ENCODE measurements at places on chromosomes 16 and 17.

DNA sequence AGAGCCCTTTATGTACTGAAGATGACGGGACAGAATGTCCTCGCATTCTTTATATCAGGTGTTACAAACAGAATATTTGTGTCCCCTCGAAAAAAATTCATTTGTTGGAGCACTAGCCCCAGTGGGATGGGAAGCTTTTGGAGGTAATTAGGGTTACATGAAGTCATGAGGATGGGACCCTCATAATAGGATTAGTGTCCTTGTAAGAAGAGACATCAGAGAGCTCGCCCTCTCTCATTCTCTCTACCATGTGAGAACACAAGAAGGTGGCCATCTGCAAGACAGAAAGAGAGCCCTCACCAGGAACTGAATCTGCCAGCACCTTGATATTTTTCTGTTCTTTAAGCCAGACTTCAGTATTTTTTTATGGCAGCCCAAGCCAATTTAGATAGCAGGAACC, 72.4 kb downstream of the SLC39A11 start:
- DNase-seq: no peak

GRCh38 chr17:69018022-69018615, 42.6 kb downstream of the ABCA9 start:
- no peak for DNase-seq

DNA sequence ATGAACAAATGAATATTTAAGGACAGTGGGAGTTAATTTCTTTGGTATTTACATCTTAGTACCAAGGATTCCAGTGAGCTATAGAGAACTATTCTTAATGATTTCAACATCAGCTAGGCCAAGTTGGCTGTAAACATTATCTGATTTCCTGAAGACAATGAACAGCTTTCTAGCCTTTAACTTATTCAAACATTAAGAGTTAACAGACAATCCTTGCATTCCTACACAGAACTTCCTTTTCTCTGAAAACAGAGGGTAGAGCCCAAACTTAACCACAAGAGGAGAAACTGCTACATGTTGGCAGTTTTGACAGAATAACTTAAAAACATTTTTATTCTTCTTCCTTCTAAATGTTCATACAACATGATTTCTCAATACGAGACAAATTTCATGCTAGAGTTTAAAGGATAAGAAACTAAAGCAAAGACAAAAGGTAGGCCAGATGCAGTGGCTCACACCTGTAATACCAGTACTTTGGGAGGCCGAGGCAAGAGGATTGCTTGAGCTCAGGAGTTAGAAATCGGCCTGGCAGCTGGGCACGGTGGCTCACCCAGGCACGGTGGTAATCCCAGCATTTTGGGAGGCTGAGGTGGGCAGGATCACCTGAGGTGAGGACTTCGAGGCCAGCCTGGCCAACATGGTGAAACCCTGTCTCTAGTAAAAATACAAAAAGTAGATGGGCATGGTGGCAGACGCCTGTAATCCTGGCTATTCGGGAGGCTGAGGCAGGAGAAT, 4.4 kb downstream of the CRLF3 start:
- peak; percentile 32 for DNase-seq

- DNase-seq: no peak
Observed at GRCh38 chr17:51401279-51401678, 140.9 kb downstream of the UTP18 start.

- DNase-seq: no peak
Observed at GRCh38 chr17:69357701-69358100, 30.8 kb upstream of the ABCA5 start.

DNA sequence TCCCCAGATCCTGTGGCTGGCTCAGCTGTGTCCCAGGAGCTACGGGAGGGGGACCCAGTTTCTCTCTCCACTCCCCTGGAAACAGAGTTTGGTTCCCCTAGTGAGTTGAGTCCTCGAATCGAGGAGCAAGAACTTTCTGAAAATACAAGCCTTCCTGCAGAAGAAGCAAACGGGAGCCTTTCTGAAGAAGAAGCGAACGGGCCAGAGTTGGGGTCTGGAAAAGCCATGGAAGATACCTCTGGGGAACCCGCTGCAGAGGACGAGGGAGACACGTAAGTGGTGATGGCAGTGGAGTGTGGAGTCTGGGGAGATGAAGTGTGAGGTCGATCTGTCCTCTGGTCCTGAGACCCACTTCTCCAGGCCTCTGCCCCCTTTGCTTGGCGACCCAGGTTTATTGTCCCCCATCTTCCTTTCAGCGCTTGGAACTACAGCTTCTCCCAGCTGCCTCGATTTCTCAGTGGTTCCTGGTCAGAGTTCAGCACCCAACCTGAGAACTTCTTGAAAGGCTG, 585 bp downstream of the WRAP53 start:
- DNase-seq: no peak

DNA sequence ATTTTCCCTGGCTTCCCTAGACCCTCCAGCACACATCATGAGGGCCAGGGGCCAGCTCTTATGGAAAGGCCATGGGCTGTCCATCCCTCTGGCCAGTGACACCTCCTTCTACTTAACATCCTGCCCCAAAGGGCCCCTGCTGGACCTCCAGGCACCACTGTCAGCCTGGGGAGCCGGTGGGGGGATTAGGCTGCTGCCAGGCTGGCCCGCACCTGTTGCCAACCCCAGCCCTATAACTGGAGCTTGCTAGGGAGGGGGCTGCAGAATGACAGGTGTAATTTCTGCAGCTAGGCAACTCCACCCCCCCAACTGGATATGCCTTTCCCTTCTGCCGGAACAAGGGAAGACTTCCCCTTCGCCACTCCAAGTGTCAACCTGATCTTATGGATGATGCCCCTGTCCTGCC, 12.5 kb downstream of the RARA start:
- no peak for DNase-seq

DNA sequence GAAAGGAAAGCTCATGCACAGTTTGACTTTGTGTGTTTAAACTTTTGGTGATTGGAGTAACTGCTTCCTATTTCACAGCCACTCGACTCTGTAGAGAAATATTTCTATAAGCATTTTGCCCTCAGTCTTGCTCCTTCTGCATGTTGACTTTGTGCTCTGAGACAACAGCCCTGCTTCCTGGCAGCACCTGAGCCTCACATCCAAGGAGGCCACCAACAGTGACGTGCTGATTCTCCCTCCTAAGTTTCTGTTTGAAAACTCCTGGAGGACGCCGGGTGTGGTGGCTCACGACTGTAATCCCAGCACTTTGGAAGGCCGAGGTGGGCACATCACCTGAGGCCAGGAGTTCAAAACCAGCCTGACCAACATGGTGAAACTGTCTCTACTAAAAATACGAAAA, 23.9 kb upstream of the WSB1 start:
- DNase-seq: no peak

DNA sequence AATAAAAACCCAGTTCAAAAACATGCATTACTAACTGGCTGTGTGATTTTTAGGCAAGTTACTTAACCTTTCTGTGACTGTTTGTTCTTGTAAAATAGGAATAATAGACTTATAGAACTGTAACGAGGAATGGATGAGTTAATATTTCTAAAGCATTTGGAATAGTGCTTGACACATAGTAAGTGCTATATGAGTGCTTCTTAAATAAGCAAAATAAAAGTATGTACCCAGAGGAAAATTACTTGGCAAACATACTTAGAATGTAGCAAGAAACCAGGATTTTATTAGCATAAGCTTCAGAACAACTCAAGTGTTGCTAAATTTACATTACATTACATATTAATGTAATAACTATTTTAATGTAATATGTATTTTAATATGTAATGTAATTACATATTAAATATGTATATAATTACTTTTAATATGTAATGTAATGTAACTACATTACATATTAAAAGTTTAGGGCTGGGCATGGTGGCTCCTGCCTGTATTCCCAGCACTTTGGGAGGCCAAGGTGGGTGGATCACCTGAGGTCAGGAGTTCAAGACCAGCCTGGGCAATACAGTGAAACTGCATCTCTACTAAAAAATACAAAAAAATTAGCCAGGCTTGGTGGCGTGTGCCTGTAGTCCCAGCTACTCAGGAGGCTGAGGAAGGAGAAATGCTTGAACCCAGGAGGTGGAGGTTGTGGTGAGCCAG, 14.2 kb downstream of the NFAT5 start:
- DNase-seq: no peak

- no peak for DNase-seq
Observed at GRCh38 chr17:77848257-77848656, 110.2 kb upstream of the TNRC6C start.

DNA sequence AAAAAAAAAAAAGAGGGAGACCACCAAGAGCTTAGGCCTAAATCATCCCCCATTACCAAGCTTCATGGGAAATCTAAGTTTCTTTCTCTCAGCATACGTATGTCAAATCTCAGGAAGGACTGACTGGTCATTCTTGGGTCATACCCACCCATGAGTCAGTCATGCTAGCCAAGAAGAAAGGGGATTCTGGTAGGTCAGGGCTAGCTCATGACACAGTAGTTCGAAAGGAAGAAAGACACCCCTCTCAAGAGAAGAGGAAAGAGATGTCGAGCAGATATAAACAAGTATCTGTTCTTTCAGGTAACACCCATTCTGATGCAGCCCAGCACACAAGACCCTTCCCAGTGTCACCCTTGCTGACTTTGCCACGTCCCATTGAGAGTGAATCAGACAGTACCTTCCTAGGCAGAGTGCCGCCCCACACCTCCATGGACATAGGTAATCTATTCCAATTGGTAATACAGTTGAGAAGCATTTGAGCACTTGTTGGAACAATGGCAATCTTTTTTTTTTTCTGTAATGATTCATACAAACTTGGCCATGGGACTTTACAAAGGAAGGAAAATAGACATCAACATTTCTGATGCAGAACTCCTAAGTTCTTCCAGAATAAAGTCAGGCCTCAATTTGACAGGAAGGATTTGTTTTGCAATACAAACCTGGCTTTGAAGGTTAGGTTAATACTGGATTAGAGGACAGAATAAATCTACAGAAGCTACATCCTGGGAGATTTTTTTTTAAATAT, 38.2 kb downstream of the COPRS start:
- DNase-seq: no peak

DNA sequence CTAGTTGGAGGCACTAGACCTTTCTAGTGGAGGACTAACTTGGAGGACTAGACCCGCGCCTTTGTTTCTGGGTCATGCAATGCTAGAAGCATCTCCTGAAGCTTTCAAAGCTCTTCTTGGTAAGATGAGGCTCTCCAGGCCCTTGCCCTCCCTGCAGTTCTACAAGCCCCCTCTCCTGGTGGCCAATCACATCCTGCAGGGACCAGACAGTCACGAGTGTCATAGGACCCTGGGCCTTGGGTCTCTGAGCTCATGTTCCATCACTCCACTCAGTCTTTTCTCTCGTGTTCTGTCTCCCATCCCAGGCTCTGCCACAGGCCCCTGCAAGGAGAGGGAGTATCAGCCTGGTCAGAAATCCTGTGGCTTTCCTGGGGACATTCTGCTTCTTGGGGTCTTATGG, 119.6 kb downstream of the CYLD start:
- DNase-seq: no peak

DNA sequence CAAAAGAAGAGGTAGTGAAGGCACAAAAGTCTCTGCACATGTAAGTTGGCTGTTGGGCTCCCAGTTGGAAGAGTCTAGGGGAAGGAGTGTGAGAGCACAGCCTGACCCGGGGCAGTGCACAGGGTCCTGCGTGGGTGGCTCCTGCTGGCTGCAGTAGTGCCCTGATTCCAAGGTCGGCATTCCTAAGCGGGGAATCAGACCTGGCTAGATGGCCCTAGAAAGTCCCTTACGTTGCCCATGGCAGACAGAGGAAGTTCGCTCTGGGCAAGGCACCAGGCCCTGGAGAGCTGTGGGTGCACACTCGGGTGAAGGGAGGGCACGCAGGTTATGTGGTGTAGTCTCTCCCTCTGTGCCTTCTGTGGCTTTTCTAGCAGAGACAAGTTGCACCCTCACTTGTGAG, 22.8 kb upstream of the SLC5A11 start:
- no peak for DNase-seq

DNA sequence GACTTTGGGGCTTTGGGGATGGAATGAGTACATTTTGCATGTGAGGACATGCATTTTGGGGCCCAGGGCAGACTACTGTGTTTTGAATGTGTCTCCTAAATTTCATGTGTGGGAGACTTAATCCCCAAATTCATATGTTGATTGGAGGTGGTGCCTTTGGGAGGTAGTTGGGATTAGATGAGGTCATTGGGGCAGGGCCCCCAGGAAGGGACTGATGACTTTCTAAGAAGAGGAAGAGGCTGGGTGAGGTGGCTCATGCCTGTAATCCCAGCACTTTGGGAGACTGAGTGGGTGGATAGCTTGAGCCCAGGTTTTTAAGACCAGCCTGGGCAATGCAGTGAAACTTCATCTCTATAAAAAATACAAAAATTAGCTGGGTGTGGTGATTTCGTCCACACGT, 42.8 kb upstream of the RAI1 start:
- DNase-seq: no peak

GRCh38 chr17:73157521-73157890, 7.3 kb upstream of the SSTR2 start:
- DNase-seq: no peak

DNA sequence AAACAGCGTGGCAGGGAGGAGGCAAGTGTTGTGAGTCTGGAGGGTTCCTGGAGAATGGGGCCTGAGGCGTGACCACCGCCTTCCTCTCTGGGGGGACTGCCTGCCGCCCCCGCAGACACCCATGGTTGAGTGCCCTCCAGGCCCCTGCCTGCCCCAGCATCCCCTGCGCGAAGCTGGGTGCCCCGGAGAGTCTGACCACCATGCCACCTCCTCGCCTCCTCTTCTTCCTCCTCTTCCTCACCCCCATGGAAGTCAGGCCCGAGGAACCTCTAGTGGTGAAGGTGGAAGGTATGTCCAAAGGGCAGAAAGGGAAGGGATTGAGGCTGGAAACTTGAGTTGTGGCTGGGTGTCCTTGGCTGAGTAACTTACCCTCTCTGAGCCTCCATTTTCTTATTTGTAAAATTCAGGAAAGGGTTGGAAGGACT, at the start of gene CD19:
Gene CD19 (plus strand): TSS at position 171 of the 425 bp plus-strand sequence. CDS start 30 bp downstream, at position 201.
- no peak for DNase-seq

Data from KG1 (cell line).